ENCODE measurements at places on chromosomes 11 and 22.

GRCh38 chr11:74694136-74694930, 36.9 kb downstream of the CHRDL2 start:
- no peak overlapping the region for H3K4me3 ChIP-seq
- DNase-seq = no peak
- no peaks in the 10 kb centered on the region for H3K4me1 ChIP-seq

DNA sequence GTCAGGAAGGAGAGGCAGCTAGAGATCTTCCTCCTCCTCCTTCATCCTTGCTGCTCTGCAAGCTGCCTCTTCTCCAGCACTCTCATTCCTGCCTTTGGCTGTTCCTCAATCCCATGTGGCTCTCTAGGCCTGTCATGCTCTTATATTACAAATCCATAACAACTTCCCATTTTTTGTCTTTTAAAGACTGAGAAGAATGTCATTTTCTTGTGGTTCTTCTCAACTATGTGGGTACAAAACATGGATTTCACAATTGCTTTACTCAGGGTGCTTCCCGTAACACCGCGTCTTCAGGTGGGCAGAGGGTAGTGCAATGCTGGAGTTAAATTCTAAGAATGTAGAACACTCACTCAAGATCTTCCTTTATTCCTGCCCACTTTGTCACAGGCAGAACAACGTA, 6.8 kb upstream of the CAT start:
- H3K4me1 ChIP-seq = no peaks in the 10 kb centered on the region
- no peak overlapping the region for H3K27ac ChIP-seq
- H3K4me3 ChIP-seq = no peak overlapping the region
- no peak for DNase-seq
- H3K27me3 ChIP-seq = peaks cover 21% of the 10 kb centered on the region

DNA sequence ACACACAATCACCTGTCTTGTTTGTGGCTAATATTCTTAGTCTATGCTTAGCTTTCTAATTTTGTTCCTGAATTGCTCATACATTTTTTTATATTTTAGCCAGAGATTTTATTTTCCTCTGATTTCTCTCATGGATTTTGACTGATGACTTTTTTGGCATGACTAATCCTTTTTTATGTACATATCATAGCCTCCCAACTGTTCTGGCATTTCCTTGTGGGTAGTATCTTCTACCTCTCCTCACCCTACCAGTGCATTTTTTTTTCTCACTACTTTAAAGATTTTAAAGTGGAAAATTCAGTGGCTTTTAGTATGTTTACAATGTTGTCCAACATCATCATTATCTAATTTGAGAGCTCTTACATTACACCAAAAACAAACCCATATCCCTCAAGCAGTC, 84.4 kb upstream of the TENM4 start:
- H3K4me1 ChIP-seq = no peaks in the 10 kb centered on the region
- no peak overlapping the region for H3K4me3 ChIP-seq
- no peaks in the 10 kb centered on the region for H3K36me3 ChIP-seq
- H3K27ac ChIP-seq = no peak overlapping the region
- DNase-seq = no peak

DNA sequence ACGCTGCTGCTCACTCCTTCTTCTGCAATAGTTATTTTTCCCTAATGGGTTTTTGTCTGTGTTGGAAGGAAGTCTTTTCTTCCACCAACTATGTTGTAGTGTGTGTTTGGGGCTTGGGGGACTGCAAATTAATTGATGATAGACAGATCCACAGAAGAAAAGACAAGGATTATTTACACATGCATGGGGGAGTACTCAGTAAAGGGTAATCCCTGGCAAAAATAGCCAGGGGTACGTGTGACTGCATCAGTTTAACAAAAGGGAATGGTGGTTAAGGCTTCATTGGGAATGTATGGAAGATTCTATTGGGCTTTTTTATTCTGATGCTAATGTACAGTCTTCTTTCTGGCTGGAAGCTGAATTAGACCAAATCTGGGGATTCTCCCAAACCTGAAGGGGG, 20.2 kb upstream of the FEZ1 start:
- DNase-seq = no peak
- H3K36me3 ChIP-seq = peaks cover 16% of the 10 kb centered on the region
- H3K27me3 ChIP-seq = no peaks in the 10 kb centered on the region
- no peak overlapping the region for H3K4me3 ChIP-seq

DNA sequence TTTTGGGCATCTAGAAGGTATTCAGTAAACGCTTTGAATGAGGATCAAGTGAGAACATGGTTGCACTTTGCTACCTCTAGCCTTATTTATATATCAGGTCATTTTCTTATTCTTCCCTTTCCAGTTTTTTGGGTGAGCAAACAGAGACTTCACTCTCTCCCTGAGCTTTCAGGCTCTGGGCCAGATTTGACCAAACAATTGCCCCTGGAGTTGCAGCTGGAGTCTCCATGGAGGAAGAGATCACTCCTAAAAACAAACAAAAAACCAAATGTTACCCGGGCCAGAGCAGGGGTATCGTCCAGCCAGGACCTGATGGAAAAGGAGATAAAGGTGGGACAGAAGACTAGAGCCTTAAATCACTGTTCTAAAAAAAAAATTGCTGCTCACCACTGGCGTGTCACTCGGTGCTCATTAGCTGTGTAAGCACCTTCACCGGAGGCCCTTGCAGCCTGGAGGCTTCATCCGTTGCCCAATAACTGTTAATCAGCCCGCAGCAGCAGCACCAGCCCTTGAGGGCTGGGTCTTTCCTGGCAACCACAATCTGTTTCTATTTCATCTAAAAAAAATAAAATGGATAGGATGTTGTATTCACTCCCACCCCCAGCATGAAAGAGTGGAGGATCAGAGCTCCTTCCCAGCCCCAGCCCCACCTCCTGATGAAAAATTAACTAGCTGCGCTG, 125.0 kb downstream of the PKNOX2 start:
- DNase-seq = no peak
- peaks cover 49% of the 10 kb centered on the region for H3K27me3 ChIP-seq
- no peak overlapping the region for H3K27ac ChIP-seq
- H3K4me3 ChIP-seq = no peak overlapping the region
- no peaks in the 10 kb centered on the region for H3K36me3 ChIP-seq

GRCh38 chr11:9041747-9042146, 37.9 kb upstream of the NRIP3 start:
- no peak overlapping the region for H3K27ac ChIP-seq
- no peak overlapping the region for H3K4me3 ChIP-seq
- no peak for DNase-seq
- no peaks in the 10 kb centered on the region for H3K36me3 ChIP-seq
- H3K4me1 ChIP-seq = no peaks in the 10 kb centered on the region

DNA sequence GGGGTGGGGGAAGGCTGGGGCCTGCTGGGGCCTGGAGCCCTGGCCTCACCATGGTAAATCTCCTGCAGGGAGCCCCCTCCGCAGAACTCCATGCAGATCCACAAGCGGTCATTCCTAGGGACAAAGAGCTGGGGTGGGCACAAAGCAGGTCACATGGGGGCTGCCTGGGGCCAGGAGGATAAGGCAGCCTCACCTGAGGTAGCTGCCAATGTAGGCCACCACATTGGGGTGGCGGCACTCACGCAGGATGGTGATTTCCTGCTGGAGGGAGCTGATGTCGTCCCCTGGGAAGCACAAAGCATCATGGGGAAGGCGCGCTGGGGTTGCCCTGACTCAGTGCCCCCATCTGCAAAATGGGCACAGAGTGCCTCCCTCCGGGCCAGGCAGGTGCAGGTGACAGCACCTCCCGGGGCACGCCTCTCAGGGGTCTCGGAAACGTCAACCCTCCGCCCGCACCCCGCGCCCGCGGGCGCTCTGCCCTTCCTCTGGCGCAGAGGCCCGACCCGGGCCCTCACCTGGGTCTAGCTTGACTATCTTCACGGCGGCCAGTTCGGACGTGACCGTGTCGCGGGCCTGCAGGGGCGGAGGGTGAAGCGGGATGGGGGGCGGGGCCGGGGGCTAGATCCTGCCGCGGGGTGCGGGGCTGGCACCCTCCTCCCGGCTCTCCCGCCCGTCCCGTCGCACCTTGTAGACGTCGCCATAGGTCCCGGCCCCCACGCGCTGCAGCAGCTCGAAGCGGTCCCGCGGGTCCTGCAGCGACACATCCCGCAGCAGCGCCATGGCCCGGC, 450 bp downstream of the MAP4K2 start:
- peak overlapping the region; percentile 97 for H3K27ac ChIP-seq
- H3K4me1 ChIP-seq = peaks cover 14% of the 10 kb centered on the region

DNA sequence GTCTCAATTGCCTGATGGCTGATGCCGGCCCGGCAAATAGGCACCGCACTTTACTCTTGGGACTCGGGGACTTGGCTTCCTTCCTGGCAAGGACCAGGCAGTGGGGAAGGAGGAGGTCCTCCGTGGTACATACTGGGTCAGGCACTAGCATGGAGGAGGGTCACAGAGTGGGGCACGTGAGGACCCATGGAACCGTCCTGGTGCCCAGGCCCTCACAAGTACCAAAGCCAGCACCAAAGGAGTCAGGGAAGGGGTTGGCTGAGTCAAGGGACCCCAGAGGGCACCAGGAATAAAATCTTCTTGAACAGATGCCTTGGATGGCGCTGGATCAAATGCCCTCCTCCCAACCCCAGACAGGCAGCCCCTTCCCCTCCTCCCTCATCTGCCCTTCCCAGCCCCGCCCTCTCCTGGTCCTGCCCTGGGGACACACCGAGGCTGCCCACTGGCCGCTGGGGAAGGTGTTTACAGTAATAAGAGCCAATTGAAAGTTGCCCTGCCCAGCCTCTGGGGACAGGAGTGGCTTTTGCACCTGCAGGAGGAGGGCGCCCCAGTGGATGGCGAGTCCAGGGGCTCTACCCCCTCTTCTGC, 5.6 kb upstream of the CARNS1 start:
- H3K36me3 ChIP-seq = peaks cover 52% of the 10 kb centered on the region
- H3K4me3 ChIP-seq = peak overlapping the region; percentile 97
- H3K27ac ChIP-seq = peak overlapping the region; percentile 89
- DNase-seq = no peak
- peaks cover 75% of the 10 kb centered on the region for H3K4me1 ChIP-seq

- no peak overlapping the region for H3K4me3 ChIP-seq
- no peak for DNase-seq
- H3K27ac ChIP-seq = no peak overlapping the region
- H3K36me3 ChIP-seq = no peaks in the 10 kb centered on the region
Observed at GRCh38 chr11:19790831-19791552, 78.4 kb downstream of the NAV2 start.

- peak overlapping the region; percentile 95 for H3K27ac ChIP-seq
- peaks cover 25% of the 10 kb centered on the region for H3K4me1 ChIP-seq
- H3K27me3 ChIP-seq = no peaks in the 10 kb centered on the region
Observed at GRCh38 chr11:130315354-130315970, 745 bp upstream of the ZBTB44 start.

DNA sequence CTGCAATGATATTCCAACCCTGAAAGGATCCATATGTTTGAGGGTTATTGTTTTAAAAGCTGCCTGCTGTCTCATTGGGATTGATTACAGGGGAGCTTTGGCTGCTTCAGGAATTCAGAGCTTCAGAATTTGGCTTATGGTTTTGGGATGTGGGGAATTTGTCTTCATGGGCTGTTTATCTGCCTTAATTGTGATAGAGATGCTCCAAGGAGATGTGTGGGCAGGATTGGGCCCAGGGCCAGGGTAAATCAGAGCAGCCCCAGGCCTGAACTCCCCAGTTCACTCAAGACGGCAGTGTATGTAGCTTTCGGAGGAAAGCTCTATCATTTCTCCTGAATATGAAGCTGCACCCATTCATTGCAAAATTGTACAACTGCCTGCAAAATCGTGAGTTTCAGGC, 88.5 kb downstream of the ALX4 start:
- no peak for DNase-seq
- no peaks in the 10 kb centered on the region for H3K27me3 ChIP-seq
- peaks cover 6% of the 10 kb centered on the region for H3K4me1 ChIP-seq
- H3K4me3 ChIP-seq = no peak overlapping the region

GRCh38 chr11:2127482-2128129, 11.6 kb downstream of the IGF2 start:
- no peaks in the 10 kb centered on the region for H3K36me3 ChIP-seq
- H3K4me1 ChIP-seq = peaks cover 3% of the 10 kb centered on the region
- no peak overlapping the region for H3K27ac ChIP-seq
- DNase-seq = no peak
- H3K4me3 ChIP-seq = no peak overlapping the region
